ENCODE measurements at places on chromosomes 4 and X. TPM values are rescaled to one million over a fixed set of nuclear protein-coding genes. Genes with fewer than 3 reads are reported as not detected.

DNA sequence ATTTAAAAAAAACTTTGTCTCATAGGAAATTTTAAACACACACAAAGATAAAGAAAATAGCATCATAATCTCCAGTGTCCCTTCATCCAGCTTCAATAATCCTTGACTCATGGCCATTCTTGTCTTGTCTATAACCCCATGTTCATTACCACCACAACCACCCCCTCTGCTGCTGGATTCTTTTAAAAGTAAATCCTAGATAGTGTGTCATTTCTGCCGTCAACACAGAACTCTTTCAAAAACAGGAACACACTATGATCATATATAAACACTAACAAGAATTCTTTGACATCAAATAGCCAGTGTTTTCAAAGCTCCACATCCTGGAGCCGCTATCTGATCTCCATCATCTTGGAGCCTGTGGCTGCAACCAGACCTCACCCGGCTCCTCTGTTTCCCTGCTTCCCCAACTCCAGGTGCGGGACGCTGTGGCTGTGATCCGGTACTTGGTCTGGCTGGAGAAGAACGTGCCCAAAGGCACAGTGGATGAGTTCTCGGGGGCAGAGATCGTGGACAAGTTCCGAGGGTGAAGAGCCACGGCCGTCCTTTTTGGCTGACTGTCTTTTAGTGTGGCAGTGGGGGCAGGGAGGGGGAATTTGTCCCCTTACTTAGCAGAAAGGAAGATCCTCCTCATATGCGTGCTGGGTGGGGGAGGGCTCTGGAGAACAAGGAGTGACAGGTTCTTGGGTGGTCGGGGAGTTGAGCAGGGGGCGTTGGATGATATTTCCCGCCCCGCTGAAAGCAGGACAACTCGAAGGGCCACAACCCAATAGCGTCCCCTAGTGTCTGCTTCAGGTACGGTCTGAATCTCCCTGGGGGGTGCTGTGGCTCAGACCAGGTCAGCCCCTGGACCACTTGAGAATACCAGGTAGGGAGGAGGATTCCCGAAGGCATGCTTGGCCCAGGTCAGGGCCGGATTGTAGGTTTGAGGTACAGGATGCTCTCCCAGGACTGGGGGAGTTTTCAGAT lies 15.6 kb downstream of the XPNPEP2 start:
- DNase-seq = no peak

Gene COL4A6
- total RNA-seq = not detected

DNA sequence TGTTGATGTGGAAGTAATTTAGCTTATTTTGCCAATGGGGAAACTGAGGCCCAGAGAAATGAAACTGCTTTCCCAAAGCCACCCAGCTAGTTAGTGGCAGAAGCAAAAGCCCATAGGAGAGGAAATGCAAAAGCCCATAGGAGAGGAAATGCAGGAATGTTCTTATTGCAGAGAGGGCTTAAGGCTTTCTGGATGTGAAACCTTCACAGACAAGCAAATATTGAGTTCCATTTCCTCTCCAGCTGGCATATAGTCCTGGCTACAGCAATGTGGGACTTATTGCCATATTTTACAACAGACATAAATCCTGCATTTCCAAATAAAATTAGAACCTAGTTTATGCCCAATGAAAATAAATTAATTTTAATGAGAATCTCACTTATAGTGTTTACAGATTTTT lies 69.7 kb downstream of the TMEM154 start:
- DNase-seq = no peak

Gene FMR1NB
- not detected for total RNA-seq

Gene XKRX
- not detected for total RNA-seq

DNA sequence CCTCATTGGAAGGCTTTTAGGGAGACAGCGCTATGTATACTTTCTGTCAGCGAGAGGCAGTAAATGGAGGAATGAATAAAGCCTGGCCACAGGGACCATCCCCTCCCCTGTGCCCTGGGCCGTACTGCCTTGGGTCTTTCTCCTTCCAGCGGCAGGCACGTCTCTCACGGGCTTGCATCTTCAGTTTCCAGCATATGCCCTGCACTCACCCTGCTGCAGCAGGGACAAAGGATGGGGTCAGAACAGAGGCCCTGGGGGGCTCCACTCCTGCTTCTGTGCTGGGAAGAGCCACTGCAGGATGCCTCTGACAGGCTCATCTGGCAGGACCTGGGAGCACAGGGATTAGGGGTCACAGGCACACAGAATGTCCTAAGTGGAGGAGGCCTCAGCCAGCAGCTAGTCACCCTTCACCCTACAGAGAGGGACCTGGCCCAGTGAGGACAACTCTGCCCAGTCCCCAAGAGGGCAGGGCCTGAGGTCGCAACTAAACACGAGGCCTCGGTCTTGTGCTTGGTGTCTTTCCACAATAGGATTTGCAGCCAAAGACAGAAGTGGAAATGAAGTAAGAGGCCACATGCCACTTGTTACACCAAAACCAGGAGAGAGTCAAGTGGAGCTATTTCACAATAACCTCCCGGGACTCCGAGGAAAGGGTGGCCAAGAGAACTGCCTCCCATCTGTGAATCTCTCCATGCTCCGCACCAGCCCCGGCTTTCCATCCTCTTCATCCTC lies 150.8 kb downstream of the AFAP1 start:
- DNase-seq = no peak

DNA sequence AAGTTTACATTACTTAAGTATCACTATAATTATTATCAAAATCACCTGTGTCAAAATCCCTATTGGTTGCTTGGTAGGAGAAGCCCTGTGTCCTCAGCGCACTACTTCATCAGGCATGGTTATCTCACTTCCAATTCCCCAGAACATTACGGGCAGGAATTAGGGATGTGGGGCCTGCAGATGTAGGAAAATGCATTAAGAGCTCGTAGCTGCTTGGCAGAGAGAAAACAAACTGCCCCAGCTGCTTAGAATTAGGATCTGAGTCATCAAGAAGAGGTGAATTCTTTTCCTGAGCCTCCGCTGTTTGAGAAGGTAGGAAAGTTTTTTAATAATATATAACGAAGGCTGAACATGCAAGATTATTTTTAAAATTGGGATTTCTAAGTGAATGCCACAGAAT lies 31.1 kb upstream of the CLNK start:
- DNase-seq = no peak

DNA sequence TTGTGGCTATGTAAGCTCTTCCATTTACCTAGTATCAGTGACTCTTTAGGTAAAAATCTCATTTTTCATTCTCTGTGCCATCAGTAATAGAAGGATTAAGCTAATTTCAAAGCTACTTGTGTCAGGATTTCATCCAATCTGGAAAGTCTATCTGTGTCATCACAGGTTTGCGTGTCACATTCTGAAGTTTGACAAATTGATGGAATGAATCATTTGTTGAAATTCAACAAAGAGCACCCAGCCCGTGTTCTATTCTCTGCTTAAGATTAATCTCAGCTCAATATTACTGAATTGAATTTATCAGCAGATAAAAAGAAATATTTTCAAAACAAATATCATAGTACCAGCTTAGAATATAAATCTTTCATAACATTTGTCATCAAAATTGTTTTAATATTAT lies 35.8 kb downstream of the LANCL3 start:
- no peak for DNase-seq

GRCh38 chr4:66294638-66295037 lies 624.3 kb upstream of the EPHA5 start:
- DNase-seq = no peak

- no peak for DNase-seq
Measured at GRCh38 chrX:16979226-16979625, 32.8 kb downstream of the REPS2 start.

Gene KIAA1210
- total RNA-seq = not detected

Gene SYN1
- total RNA-seq = 0.60 TPM

- no peak for DNase-seq
Measured at GRCh38 chr4:75662626-75663025, 10.6 kb downstream of the G3BP2 start.

- no peak for DNase-seq
Measured at GRCh38 chr4:86891762-86892635, at the start of gene C4orf36. Gene C4orf36, minus strand, starts transcription at chr4:86892422. Its CDS starts 902 bp downstream, at chr4:86891520.

- no peak for DNase-seq
Measured at GRCh38 chr4:122781486-122781885, 45.1 kb upstream of the FGF2 start.

Gene ZMAT1
- total RNA-seq = 4.4 TPM

DNA sequence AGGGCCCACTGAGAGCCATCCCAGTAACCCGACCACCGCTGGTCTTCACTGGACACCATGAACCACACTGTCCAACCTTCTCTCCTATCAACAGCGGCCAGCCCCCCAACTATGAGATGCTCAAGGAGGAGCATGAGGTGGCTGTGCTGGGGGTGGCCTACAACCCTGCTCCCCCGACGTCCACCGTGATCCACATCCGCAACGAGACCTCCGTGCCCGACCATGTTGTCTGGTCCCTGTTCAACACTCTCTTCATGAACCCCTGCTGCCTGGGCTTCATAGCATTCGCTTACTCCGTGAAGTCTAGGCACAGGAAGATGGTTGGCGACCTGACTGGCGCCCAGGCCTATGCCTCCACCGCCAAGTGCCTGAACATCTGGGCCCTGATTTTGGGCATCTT lies 423.8 kb upstream of the EPHA5 start:
- no peak for DNase-seq

GRCh38 chr4:32349026-32349425 lies 1628.9 kb downstream of the PCDH7 start:
- no peak for DNase-seq

Gene RHOH
- 148 TPM for total RNA-seq

Gene ADRA2C
- total RNA-seq = not detected

DNA sequence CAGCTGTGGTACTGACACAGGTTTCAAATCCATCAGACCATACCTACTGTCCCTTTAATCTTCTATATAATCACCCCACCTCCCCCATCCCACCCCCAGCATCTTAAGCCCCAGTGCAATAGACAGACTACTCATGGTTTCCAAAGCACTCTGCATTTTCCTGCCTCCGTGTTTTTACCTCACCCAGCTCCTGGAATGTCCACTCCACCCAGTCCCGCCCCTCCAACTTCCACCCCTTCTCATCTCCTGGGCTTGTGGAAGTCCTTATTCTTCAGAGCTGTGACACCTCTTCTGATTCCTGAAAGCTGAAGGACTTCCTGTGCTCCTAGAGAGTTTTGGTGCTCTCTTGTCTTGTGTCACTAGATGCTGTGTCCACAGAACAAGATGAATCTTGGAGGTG lies 94.3 kb downstream of the EFNB1 start:
- no peak for DNase-seq

Gene P2RY4
- not detected for total RNA-seq

DNA sequence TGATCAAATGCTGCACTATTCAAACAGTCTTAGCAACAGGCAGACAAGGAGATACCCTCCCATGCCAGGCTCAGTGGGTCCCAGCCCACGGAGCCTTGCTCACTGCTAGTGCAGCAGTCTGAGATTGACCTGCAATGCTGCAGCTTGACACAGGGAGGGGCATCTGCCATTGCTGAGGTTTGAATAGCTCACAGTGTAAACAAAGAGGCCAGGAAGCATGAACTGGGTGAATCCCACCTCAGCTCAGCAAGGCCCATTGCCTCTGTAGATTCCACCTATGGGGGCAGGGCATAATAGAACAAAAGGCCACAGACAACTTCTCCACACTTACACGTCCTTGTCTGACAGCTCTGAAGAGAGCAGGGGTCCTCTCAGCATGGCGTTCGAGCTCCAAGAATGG lies 26.6 kb upstream of the ZXDB start:
- DNase-seq = no peak

GRCh38 chrX:107025545-107025944 lies 25.5 kb upstream of the MORC4 start:
- no peak for DNase-seq

All from CD8-positive, alpha-beta memory T cell (primary cell).